ENCODE measurements at places on chromosomes 1 and 21. TPM values are rescaled to one million over a fixed set of nuclear protein-coding genes. Genes with fewer than 3 reads are reported as not detected.

DNA sequence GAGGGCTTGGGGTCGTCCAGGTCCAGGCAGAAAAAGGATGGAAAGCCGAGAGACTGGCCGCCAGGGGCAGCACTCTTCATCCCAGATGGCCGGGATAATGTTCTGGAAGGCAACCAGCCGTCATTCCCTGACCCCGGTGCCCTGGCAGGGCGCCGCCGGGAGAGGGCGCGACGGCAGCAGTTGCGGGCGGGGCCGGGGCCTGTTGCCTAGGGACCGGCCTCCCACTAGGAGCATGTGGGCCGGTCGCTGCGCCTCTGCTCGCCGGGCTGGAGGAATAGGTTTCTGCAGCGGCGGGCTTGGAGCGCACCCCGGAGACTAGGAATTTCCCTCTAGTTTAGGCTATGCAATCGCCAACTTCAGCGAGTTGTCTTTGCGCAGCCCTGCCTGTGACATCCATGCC, 11.0 kb downstream of the DMRTB1 start:
- DNase-seq = no peak

DNA sequence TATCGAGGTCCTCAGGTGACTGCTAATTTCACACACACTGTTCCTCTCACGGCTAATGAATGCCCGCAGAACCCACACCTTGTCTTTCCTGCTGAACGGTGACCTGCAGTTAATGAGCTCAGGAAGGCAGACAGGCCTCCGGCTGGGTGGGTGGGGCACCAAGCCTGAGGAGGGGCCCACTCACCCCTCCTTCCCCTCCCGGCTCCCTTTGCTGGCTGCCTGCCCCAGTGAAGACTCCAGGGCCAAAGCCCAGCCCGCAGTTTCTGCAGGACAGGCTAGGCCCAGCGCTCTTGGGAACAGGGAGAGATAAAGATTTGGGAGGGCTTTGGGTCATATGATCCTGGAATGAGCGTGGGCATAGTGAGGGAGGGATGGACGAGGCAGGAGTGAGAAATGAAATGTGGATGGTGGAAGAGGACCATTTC, 26.4 kb downstream of the FOXO6 start:
- no peak for DNase-seq

The KCNE2 gene
- total RNA-seq = not detected

DNA sequence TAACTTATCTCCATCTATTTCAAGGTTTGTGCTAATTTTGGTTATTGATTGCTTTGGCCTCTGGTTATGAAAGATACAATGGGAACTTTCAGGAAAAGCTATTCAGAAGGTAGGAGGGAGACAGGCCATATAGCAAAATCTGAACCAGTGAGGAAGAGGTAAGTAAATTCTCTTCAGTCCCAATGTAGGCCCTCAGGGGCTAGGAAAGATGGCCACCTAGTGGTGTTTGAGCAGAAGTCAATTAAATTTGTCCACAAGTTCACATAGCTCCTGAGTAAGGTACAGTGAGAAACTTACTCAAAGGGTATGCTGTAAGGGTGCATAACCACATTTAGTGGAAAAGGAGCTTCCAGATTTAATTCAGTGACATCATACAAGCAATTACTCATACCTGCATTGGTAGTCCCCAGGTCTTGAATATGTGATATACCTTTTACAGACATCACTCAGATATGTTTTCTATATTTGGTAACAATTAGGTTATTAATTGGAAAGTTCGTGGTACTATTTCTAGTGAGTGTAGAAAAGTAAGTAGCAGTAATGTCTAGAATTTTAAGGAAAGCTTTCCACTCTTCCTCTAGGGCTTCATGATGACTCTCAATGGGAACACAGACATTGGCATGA, 21.4 kb upstream of the FMO1 start:
- DNase-seq = peak; percentile 33

GRCh38 chr1:171582589-171582988, 39.5 kb upstream of the MYOCOS start:
- no peak for DNase-seq

DNA sequence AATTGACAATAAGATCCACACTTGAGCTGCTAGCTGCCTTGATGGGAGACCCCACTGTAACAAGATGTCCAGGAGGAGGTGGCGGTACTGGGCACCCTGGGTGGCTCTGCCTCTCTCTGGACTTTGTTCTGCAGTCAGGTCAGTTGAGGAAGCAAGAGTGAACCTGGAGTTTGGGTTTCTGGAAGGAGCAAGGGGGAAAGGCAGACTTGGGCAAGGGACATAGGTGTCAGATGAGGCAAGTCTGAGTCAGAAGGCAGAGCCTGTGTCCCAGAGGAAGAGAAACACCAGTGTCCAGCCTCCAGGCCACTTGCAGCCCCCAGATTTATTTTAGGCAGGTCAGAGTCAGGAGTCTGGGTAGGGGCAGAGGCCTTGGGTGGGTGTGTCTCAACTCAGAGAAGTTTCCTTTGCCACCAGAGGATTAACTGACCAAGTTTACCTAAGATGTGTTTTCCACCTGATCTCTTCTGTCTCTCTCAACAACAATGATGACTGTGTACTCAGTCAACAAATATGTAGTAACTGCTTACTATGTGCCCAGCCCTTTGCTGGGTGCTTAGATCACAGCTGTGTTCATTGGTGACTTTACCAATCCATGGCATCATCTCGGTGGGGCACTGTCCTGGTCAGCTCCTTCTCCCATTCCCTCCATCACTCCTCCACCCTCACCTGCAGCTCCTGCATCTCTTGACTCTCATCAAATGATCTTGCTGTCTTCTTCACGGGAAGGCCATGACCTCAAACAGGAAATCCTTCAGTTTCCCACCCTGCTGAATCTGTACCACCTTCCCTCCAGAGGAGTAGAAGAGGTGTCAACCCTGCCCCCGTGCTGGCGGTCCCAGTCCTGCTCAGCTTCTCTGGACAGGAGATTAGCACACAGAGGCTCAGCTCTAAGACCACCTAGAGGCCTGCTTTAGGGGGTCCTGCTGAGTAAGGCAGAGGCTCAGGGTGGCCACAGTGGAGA, 36.6 kb downstream of the ELF3 start:
- DNase-seq = no peak

The OR2L8 gene
- not detected for total RNA-seq

DNA sequence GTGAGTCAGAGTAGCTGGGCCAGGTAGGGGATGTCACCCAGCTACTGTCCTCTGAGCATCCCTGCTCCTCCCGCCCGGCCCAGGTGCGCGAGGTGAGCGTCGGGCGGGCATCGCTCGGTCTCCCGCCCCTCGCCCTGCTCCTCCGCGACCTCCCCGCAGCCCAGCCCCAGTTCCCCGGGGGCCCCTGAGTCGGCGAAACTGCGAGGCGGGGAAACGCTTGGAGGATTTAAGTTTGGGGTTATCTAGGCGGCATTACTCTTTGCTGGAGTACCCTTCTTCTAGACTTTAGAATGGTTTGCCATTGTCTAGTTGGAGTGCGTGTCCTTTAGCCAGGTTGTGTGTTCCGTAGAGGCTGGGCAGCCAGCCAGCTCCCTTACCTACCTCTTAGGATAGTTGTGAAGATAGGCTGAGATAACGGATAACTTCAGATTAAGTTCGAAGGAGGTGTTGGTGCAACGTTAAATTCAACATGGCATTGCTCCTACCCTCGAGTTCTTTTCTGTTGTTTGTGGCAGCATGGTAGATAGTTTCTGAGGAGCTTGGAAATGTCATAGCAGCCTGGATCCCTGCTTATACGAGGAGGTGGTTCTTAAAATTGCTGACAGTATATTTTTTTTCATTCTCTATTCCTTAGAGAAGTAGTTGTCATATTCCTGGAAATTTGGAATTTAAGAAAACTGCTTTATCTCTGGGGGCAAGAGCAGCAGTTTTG, 697 bp downstream of the AGO3 start:
- no peak for DNase-seq

Data from activated CD4-positive, alpha-beta memory T cell treated with anti-CD3 and anti-CD28 coated beads for 36 hours (primary cell).